ENCODE measurements at places on chromosomes 4 and X. TPM values are rescaled to one million over a fixed set of nuclear protein-coding genes. Genes with fewer than 3 reads are reported as not detected.

The CLNK gene
- 0.14 TPM for total RNA-seq

The TSPAN7 gene
- 27.3 TPM for total RNA-seq

The HSFX3 gene
- total RNA-seq: not detected

The CSN1S1 gene
- total RNA-seq: not detected

The SSX4B gene
- total RNA-seq: not detected

The BEND4 gene
- 0.20 TPM for total RNA-seq

The GAB3 gene
- 4.6 TPM for total RNA-seq

The P2RY10 gene
- 1.5 TPM for total RNA-seq

The COL25A1 gene
- 0.55 TPM for total RNA-seq

The TCEAL2 gene
- total RNA-seq: 10.5 TPM

The UBA6 gene
- 38.0 TPM for total RNA-seq

The NUDT11 gene
- 1.5 TPM for total RNA-seq

The DCHS2 gene
- 14.2 TPM for total RNA-seq

The ARR3 gene
- not detected for total RNA-seq

The SPACA5 gene
- total RNA-seq: not detected

All from mucosa of gallbladder (tissue), 1 donor.